Activated T-helper 1 cell treated with anti-CD3 and anti-CD28 coated beads, Interleukin-12 subunit alpha, Interleukin-12 subunit beta, Interleukin-2, Interleukin-4 antibody, amounts not matched to agents 30 ng/mL and 10 ng/mL and 1 ng/mL, durations not matched to agents 14 hours and 24 hours and 36 hours (primary cell): ENCODE measurements at places on chromosomes 2 and 18. TPM values are rescaled to one million over a fixed set of nuclear protein-coding genes. Genes with fewer than 3 reads are reported as not detected.

GRCh38 chr2:59425247-59425646 lies 1128.2 kb downstream of the BCL11A start:
- no peaks in the 10 kb centered on the region for H3K27me3 ChIP-seq
- no peak for DNase-seq
- no peak overlapping the region for H3K27ac ChIP-seq
- H3K36me3 ChIP-seq, result no peaks in the 10 kb centered on the region
- H3K4me1 ChIP-seq, result no peaks in the 10 kb centered on the region

- H3K4me3 ChIP-seq, result no peak overlapping the region
- no peak for DNase-seq
- H3K36me3 ChIP-seq, result no peaks in the 10 kb centered on the region
- peaks cover 15% of the 10 kb centered on the region for H3K27me3 ChIP-seq
- no peak overlapping the region for H3K27ac ChIP-seq
Observed at GRCh38 chr2:42829671-42830440, 37.5 kb upstream of the HAAO start.

- no peak for DNase-seq
- H3K4me1 ChIP-seq, result no peaks in the 10 kb centered on the region
- H3K27me3 ChIP-seq, result no peaks in the 10 kb centered on the region
- no peak overlapping the region for H3K27ac ChIP-seq
Observed at GRCh38 chr2:59223742-59224141, 982.6 kb upstream of the FANCL start.

DNA sequence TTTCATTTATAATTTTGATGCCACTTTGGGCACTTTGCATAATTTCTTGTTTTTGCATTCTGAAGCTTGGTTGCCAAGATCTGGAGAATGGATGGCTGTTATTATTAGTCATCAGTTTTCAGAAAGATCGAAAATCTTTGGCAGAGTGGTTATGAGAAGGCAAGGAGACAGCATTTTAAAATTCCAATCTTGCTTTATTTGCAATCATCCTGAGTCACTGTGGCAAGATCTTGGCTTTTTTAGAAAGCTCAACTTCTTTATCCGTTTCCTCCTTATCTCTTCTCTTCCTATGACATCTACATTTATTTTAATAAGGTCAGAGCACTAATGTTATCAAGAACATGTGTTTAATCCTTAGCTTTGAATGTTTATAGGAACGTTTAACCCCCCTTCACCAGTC lies 31.1 kb upstream of the EIF2AK3 start:
- no peak overlapping the region for H3K4me3 ChIP-seq
- no peaks in the 10 kb centered on the region for H3K36me3 ChIP-seq
- H3K4me1 ChIP-seq, result no peaks in the 10 kb centered on the region
- H3K27ac ChIP-seq, result no peak overlapping the region
- peaks cover 2% of the 10 kb centered on the region for H3K27me3 ChIP-seq

DNA sequence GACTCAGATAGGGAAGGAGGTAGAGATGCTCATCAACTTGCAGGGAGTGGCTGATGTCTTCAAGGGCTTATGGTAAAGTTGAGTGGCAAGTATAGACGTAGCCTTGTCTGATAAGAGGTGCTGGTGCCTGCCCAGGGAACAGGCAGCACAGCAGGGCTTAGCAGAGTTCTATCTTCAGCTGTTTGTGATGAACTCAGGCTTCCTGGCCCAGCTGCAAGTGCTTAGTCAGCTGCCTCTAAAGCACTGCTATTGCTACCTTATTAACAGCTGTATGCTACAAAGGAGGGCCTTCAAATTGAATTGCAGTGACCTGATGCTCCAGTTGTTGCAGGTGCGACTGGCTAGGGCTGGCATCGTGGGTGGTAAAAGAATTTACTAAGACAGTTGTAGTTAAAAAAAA lies 82.1 kb downstream of the TSN start:
- no peak overlapping the region for H3K27ac ChIP-seq
- no peak overlapping the region for H3K4me3 ChIP-seq
- no peaks in the 10 kb centered on the region for H3K36me3 ChIP-seq
- H3K4me1 ChIP-seq, result no peaks in the 10 kb centered on the region
- no peak for DNase-seq

DNA sequence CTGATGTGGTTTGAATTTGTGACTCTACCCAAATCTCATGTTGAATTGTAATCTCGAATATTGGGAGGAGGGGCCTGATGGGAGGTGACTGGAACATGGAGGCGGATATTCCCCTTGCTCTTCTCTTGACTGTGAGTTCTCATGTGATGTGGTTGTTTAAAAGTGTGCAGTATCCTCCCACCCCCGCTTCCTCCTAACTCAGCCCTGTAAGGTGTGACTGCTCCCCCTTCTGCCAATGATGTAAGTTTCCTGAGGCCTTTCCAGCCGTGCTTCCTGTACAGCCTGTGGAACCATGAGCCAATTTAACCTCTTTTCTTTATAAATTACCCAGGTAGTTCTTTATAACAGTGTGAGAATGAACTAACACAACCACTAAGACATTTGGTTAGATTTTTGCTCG lies 458.4 kb downstream of the THSD7B start:
- no peak for DNase-seq
- no peaks in the 10 kb centered on the region for H3K27me3 ChIP-seq
- no peak overlapping the region for H3K27ac ChIP-seq
- no peaks in the 10 kb centered on the region for H3K36me3 ChIP-seq

- H3K4me3 ChIP-seq, result no peak overlapping the region
- H3K27ac ChIP-seq, result peak overlapping the region; percentile 80
- H3K4me1 ChIP-seq, result peaks cover 72% of the 10 kb centered on the region
- peaks cover 47% of the 10 kb centered on the region for H3K36me3 ChIP-seq
- no peaks in the 10 kb centered on the region for H3K27me3 ChIP-seq
- no peak for DNase-seq
Observed at GRCh38 chr2:230759481-230760167, 47.0 kb downstream of the CAB39 start.

DNA sequence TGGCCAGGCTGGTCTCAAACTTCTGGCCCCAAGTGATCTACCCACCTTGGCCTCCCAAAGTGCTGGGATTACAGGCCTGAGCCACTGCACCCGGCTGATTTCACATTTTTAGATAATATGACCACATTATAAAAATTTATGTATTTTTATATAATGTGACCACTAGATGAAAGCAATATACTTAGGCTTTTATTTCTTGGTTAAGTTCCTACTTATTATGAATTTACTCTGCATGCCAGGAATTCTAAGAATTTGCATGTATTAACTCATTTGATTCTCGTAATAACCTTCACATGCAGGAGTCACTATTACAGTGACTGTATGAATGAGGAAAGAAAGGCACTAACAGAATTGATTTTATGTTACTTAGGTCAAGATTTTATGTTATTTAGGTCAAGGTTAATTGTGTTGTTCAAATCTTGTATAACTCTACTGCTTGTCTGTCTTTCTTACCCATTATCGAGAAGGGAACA lies 25.6 kb upstream of the CASP8 start:
- H3K27me3 ChIP-seq, result no peaks in the 10 kb centered on the region
- H3K4me3 ChIP-seq, result peak overlapping the region; percentile 93
- no peak for DNase-seq
- peak overlapping the region; percentile 93 for H3K27ac ChIP-seq
- H3K36me3 ChIP-seq, result peaks cover 16% of the 10 kb centered on the region
- peaks cover 51% of the 10 kb centered on the region for H3K4me1 ChIP-seq

DNA sequence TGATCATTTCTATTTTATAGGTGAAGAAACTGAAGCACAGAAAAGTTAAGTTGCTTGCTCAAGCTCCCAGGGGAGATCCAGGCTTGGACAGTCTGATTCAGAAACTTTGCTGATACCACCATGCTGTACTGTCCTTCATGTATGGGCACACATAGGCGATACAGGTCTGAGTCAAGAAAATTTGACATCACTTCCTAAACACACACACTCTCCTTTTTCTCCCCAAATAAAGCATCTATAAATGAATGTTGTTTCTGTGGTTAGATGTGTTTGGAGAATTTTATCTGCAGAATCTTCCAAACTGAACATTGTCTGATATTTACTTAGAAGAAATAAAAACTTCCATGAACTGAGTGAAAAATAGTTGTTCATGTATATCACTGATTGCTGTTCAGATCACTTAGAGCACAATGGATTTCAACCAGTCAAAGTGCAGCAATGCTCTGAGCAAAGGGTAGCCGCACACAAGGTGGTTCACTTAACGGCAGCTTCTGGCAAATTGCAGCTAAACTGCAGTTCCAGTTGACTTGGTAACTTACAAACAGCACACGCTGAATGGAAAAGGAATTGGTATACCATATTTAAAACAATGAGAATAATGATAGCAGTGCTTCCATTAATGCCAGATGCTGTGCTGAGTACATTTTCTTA lies 10.0 kb upstream of the AGFG1 start:
- peaks cover 73% of the 10 kb centered on the region for H3K4me1 ChIP-seq
- no peaks in the 10 kb centered on the region for H3K27me3 ChIP-seq
- no peak for DNase-seq
- H3K27ac ChIP-seq, result peak overlapping the region; percentile 83
- H3K4me3 ChIP-seq, result peak overlapping the region; percentile 72

DNA sequence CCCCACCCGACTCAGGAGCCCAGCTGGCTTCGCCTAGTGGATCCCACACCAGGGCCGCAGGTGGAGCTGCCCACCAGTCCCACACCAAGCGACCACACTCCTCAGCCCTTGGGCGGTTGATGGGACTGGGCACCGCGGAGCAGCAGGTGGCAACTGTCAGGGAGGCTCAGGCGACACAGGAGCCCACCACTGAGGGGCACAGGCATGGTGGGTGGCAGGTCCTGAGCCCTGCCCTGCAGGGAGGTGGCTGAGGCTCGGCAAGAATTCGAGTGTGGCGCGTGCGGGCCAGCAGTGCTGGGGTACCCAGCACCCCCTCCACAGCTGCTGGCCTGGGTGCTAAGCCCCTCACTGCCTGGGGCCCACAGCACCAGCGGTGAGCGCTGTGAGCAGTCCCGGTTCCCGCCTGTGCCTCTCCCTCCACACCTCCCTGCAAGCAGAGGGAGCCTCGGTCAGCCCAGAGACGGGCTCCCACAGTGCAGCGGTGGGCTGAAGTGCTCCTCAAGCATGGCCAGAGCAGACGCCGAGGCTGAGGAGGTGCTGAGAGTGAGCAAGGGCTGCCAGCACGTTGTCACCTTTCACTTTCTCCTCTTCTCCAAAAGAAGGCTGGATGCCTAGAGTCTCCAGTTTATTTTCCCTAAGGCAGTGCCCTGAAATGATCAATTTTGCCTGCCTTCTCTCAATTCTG lies 1440.7 kb upstream of the ZEB2 start:
- no peaks in the 10 kb centered on the region for H3K36me3 ChIP-seq
- no peaks in the 10 kb centered on the region for H3K27me3 ChIP-seq
- no peak overlapping the region for H3K27ac ChIP-seq
- no peak for DNase-seq
- no peaks in the 10 kb centered on the region for H3K4me1 ChIP-seq

DNA sequence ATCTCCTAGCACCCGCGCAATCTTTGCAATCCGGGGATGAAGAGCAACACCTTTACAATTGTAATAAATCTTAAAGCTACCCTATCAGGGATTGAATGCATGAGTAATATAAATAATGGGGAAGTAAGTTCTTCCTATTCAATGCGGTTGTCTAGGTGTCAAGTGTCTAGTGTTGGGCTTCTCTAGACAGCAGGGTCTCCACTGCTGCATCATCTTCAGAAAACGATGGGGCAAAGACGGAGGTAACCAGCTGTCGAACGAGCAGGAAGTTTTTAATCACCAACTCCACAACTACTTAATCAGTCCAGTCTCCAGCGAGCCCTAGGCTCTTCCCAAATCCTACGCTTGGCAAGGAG lies 573 bp downstream of the STAM2 start:
- H3K4me3 ChIP-seq, result peak overlapping the region; percentile 95
- H3K4me1 ChIP-seq, result peaks cover 38% of the 10 kb centered on the region
- no peak for DNase-seq
- H3K36me3 ChIP-seq, result peaks cover 3% of the 10 kb centered on the region

- no peak overlapping the region for H3K27ac ChIP-seq
- peaks cover 14% of the 10 kb centered on the region for H3K4me1 ChIP-seq
- H3K27me3 ChIP-seq, result peaks cover 36% of the 10 kb centered on the region
- H3K36me3 ChIP-seq, result no peaks in the 10 kb centered on the region
- DNase-seq, result no peak
- no peak overlapping the region for H3K4me3 ChIP-seq
Observed at GRCh38 chr2:205929246-205929942, 156.6 kb downstream of the INO80D start.

GRCh38 chr2:16900405-16901025 lies 234.9 kb upstream of the CYRIA start:
- no peaks in the 10 kb centered on the region for H3K4me1 ChIP-seq
- H3K4me3 ChIP-seq, result no peak overlapping the region
- no peaks in the 10 kb centered on the region for H3K27me3 ChIP-seq
- DNase-seq, result no peak

Gene RAMP1
- total RNA-seq, result 19.4 and 21.1 TPM in 2 replicates

DNA sequence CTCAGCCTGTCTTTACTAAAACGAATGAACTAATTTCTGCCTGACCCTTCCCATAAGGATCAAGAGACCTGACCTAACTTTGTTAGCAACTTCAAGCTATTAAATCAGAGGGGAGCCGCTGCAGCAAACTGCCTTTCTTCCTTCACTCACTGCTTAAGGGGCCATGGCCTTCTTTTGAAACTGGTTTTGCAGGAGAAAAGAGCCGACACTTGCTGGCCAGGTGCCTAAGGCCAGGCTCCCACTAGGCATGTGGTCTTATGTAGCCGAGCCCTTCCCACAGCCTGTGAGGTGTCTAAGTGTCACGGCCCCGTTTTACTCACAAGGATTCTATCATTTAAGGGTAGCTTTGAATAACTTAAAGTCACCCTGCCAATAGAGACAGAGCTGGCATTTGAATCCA lies 130.8 kb downstream of the ZNF236 start:
- DNase-seq, result no peak
- H3K4me3 ChIP-seq, result no peak overlapping the region
- H3K4me1 ChIP-seq, result peaks cover 19% of the 10 kb centered on the region
- H3K27ac ChIP-seq, result no peak overlapping the region

DNA sequence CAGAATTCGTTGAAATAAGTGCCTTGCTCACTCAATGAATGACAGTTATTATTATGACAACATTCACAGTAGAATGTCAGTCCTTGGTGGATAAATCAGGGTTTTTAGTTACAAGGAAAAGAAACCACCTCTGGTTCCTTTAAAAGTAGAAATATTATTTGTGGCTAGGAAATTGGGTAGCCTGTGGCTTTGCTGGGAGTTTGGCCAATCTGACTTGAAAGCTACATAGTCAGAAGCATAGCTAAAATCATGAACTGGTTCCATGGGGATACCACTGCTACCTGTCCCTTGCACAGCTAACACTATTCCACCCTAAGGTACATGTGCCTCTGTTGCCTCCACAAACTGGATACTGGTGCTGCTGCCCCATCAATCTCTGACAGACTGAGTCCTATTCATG lies 12.8 kb upstream of the SMCHD1 start:
- peaks cover 2% of the 10 kb centered on the region for H3K27me3 ChIP-seq
- no peak overlapping the region for H3K4me3 ChIP-seq
- DNase-seq, result no peak
- H3K4me1 ChIP-seq, result peaks cover 43% of the 10 kb centered on the region
- H3K36me3 ChIP-seq, result peaks cover 3% of the 10 kb centered on the region
- H3K27ac ChIP-seq, result peak overlapping the region; percentile 24

- peaks cover 16% of the 10 kb centered on the region for H3K27me3 ChIP-seq
- no peaks in the 10 kb centered on the region for H3K4me1 ChIP-seq
- DNase-seq, result no peak
- H3K36me3 ChIP-seq, result no peaks in the 10 kb centered on the region
- H3K27ac ChIP-seq, result no peak overlapping the region
- no peak overlapping the region for H3K4me3 ChIP-seq
Observed at GRCh38 chr2:70938586-70938950, 2.9 kb downstream of the ATP6V1B1 start.

GRCh38 chr2:134426721-134427120 lies 172.8 kb downstream of the MGAT5 start:
- H3K27ac ChIP-seq, result no peak overlapping the region
- no peaks in the 10 kb centered on the region for H3K27me3 ChIP-seq
- H3K4me3 ChIP-seq, result no peak overlapping the region
- peaks cover 17% of the 10 kb centered on the region for H3K4me1 ChIP-seq
- peaks cover 6% of the 10 kb centered on the region for H3K36me3 ChIP-seq
- no peak for DNase-seq

- no peak for DNase-seq
- H3K27me3 ChIP-seq, result peaks cover 5% of the 10 kb centered on the region
Observed at GRCh38 chr2:215861607-215862350, 151.6 kb downstream of the MREG start.
